ENCODE measurements at places on chromosomes 6 and 20.

- H3K4me1 ChIP-seq: no peaks in the 10 kb centered on the region
- no peaks in the 10 kb centered on the region for H3K36me3 ChIP-seq
- no peaks in the 10 kb centered on the region for H3K27me3 ChIP-seq
- H3K27ac ChIP-seq: no peak overlapping the region
- no peak for DNase-seq
These were observed 6.5 kb upstream of the DST start for GRCh38 chr6:56649053-56649769.

GRCh38 chr6:42726026-42726425 lies 3.6 kb upstream of the PRPH2 start:
- no peak for DNase-seq
- H3K27ac ChIP-seq: peak overlapping the region; percentile 91
- H3K36me3 ChIP-seq: no peaks in the 10 kb centered on the region
- H3K4me1 ChIP-seq: peaks cover 16% of the 10 kb centered on the region
- no peaks in the 10 kb centered on the region for H3K27me3 ChIP-seq
- peak overlapping the region; percentile 79 for H3K4me3 ChIP-seq

DNA sequence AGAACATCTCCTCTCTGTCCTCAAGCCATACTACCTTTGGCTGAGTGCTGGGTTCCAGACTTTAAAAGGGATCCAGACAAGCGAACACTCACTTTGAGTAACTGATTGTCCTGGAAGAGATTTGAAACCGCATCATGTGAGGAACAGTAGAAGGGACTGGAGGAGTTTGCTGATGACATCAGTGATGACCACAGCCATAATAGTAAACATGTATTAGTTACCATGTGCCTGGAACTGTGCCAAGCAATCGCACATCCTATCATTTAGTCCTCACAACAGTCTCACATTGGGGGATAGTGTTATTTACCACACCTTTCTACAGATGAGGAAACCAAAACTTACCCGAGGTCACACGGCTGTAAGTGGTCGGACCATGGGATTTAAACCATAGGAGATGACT lies 39.8 kb downstream of the ARMC2 start:
- no peaks in the 10 kb centered on the region for H3K27me3 ChIP-seq
- peaks cover 14% of the 10 kb centered on the region for H3K4me1 ChIP-seq
- no peak for DNase-seq
- peaks cover 2% of the 10 kb centered on the region for H3K36me3 ChIP-seq
- no peak overlapping the region for H3K4me3 ChIP-seq

DNA sequence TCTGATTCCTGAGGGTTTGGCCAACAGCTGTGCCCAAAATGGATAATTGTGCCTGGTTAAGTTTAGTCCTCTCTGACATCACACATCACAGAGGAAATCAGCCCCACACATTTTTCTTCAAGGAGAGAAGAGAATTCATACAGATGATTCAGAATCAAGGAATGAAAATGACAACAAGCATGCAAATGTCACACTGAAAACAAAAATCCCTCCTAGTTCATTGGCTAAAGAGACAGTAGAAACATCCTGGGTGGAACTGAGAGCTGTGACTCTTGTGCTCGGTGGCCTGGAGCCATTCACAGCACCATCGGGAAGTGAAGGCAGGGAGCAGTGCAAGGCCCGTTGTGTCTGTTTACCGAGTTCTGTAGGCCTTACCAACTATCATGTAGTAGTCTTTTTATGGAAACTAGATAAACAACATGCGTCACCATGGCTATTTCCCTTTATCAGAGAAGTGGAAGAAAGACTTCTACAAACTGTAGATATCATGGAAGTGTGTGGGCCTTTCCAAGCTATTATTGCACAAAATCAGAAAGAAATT lies 81.7 kb upstream of the TENT5A start:
- H3K4me1 ChIP-seq: no peaks in the 10 kb centered on the region
- no peaks in the 10 kb centered on the region for H3K27me3 ChIP-seq
- peaks cover 2% of the 10 kb centered on the region for H3K36me3 ChIP-seq

DNA sequence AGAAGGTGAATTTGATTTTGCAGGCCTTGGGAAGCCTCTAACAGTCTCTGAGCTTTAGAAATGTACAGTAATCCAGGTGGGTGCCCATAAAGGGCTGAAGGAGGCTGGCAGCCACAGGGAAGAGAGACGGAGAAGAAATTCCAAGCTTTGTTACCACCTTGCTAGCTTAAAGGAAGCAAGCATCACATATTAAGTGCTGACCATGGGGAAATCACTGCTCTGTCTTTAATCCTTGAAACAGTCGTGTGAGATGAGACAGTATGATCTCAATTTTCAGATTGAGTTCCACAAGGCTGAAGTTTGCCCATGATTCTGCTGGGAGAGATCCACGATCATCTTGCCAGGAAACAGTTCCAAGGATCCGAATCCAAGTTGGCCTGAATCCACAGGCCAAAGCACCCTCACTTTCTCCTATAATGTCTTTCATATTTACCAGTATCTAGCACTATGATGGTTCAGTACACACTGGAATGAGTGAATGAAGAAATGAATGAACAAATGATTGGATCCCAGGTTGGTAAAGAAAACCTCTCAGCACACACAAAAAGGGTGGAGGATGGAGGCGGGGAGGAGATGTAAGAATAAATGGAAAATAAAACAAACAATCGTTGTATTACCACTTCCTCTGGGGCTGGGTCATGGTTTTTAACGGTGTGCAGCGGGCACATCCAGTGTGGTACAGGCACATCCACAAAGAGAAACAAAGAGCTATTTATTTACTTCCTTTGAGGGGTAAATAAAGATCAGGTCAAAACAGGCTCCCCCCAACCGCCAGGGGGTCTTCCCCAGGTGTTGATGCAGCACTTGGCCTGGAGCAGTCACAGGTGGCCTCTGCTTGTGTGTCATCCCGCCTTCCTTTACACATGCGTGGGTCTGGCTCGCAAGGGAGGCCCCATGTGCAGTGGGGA lies 28.2 kb upstream of the TAF8 start:
- no peaks in the 10 kb centered on the region for H3K27me3 ChIP-seq
- H3K4me3 ChIP-seq: peak overlapping the region; percentile 67
- H3K27ac ChIP-seq: peak overlapping the region; percentile 88
- H3K36me3 ChIP-seq: peaks cover 33% of the 10 kb centered on the region

DNA sequence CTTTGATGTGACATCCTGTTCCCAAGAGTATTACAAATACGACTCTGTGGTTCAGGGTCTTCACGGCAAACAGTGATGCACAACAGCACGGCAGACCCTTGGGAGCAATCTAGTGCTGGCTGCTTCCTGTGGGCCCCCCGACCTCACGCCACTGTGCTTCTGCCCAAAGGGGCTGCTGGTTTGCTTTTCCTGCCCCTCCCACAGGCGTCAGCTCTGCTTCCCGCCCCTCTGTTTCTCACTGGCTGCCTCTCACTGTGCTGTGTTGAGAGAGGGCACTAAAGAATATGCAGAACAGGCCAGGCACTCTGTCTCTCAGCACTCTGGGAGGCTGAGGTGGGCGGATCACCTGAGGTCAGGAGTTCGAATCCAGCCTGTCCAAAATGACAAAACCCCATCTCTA lies 554.5 kb upstream of the AGPAT4 start:
- no peak for DNase-seq
- no peaks in the 10 kb centered on the region for H3K36me3 ChIP-seq
- H3K4me3 ChIP-seq: no peak overlapping the region
- peaks cover under 1% of the 10 kb centered on the region for H3K27me3 ChIP-seq
- H3K4me1 ChIP-seq: no peaks in the 10 kb centered on the region

All from central memory CD8-positive, alpha-beta T cell (primary cell).